ENCODE measurements at places on chromosomes 16 and 17. TPM values are rescaled to one million over a fixed set of nuclear protein-coding genes. Genes with fewer than 3 reads are reported as not detected.

The SLFN12 gene
- total RNA-seq = 2.6 TPM

The CDH13 gene
- total RNA-seq = 8.4 TPM

The TMC8 gene
- total RNA-seq = 2.0 TPM

The SCGB1C2 gene
- not detected for total RNA-seq

The TEKT5 gene
- total RNA-seq = not detected

The SPEM2 gene
- total RNA-seq = not detected

The SULT1A1 gene
- total RNA-seq = 4.7 TPM

The CDH1 gene
- total RNA-seq = 334 TPM

GRCh38 chr17:35423761-35424160, 8.5 kb downstream of the SLFN12 start:
- ATAC-seq = no peak

DNA sequence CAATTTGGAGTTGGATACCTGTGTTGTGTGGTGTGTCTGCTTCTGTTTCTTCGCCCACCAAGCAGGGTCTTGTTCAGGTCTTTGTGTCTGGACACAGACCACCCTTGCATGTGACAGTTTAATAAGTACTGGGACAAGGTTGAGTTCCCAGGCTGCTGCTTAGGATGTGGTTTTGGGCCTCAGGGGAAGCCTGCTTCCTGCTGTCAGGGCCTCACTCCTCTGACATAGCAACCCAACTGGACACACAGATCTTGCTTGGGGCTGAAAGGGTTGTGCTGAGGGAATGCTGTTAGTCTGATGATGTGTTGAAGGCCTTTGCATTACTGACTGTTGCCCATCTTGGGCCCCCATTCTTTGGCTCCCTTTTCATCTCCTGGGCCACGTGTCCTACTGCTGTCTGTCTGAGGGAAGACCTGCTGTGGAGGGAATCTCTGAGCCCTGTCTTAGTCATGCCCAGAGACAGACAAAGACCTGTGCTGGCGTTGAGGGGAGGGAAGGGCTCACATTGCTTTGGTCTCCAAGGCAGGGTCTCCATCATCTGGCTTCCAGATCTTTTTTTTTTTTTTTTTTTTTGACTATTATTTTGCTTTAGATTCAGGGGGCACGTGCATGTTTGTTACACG, 4.7 kb upstream of the TGFB1I1 start:
- no peak for ATAC-seq

- peak; percentile 23 for ATAC-seq
Measured at GRCh38 chr16:10868596-10869469, 8.2 kb upstream of the CIITA start.

GRCh38 chr17:7587420-7588151, 2.3 kb downstream of the SOX15 start:
- ATAC-seq = peak; percentile 44

DNA sequence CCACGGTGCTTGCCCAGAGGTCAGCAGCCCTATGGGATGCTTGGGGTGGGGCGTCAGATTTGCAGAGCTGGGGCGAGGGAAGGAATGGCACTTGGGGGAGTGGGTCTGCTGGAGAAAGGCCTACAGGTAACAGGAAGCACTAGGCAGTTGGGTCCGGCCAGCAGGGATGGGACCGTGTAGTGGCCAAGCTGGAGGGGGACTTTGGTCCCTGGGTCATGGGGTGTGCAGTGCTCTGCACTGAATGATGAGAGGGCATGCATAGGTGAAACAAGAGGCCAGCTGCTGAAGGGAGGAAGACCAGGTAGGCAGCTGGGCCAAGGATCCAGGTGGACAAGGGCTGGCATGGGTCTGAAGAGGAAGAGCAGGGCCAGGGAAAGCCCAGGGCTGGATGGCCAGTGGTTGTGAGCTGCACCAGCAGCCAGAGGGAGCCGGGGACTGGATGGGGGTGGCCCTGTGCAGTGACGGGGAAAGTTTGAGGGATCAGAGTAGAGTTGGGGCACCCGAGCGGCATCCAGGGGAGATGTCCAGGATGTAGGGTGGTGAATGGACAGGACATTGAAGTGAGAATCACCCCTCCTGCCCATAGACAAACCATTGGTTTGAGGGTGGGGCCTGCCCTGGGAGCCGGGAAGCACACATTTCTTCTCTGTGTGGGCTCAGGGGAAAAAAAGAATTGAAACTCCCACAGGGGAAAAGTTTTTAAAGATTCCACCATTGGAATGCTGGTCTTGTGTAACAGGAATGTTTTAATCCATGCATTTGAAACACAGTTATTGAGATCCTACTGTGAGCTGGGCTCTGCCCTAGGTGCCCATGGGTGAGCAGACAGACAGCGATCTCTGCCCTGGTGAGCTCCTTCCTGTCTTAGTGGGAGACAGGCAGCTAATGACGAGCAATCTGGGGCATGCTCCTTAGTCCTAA, 25.1 kb downstream of the RAI1 start:
- ATAC-seq = no peak

- peak; percentile 10 for ATAC-seq
Measured at GRCh38 chr16:70438585-70438968, 323 bp downstream of the ST3GAL2 start.

GRCh38 chr17:17749025-17749772, 67.9 kb downstream of the RAI1 start:
- ATAC-seq = no peak

DNA sequence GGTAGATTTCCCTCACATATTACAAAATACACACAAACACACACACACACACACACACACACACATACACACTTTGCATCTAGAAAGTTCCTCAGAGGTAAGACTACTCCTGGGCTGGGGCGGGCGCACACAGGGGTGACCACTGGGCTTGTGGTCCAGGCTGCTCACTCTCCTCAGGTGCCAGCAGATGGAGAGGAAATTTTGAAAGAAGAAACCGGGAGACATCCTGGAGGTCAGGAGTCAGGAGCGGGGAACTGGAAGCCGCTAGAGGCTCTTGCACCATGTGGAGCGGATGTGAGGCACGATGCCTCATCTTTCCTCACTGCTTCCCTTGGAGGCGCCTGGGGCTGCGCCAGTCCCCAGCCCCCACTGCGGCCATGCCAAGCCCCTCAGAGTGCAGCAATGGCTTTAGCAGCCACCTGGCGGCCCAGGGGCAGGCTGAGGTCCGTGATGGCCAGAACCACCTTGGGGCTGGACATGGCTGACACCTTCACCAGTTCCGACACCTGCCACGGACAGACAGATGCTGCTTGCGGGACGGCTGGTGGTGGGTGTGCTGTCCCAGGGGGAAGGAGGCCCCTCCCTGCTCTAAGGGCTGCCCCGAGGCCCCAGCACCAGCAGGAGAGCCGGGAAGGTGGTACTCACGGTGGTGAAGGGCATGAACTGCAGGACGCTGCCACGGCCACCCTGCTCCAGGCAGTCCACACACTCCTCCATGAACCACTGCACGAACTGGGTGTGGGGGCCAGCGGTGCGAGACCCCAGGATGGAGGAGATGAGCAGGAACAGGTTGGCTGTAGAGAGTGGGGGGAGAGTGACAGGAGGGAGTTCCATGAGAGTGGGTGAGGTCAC, 4.1 kb downstream of the CSF3 start:
- no peak for ATAC-seq

- ATAC-seq = no peak
Measured at GRCh38 chr17:27808628-27809027, 8.3 kb upstream of the NOS2 start.

DNA sequence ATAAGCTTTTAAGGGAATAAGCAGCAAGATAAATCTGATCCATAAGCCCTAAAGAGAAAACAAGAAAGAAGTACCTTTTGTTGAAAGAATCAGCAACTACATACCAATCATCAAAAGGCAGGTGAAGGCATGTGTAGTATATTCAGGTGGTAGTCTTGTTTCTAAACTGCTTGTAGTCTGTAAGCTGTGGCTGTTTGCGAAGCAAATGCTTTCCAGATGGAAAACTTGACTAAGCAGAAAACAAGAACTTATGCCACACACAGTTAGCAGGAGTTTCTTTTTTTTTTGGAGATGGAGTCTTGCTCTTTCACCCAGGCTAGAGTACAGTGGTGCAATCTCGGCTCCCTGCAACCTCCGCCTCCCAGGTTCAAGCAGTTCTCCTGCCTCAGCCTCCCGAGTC, 5.7 kb downstream of the CBX1 start:
- no peak for ATAC-seq

GRCh38 chr16:30805370-30806169, 18.6 kb upstream of the ZNF629 start:
- peak; percentile 82 for ATAC-seq

DNA sequence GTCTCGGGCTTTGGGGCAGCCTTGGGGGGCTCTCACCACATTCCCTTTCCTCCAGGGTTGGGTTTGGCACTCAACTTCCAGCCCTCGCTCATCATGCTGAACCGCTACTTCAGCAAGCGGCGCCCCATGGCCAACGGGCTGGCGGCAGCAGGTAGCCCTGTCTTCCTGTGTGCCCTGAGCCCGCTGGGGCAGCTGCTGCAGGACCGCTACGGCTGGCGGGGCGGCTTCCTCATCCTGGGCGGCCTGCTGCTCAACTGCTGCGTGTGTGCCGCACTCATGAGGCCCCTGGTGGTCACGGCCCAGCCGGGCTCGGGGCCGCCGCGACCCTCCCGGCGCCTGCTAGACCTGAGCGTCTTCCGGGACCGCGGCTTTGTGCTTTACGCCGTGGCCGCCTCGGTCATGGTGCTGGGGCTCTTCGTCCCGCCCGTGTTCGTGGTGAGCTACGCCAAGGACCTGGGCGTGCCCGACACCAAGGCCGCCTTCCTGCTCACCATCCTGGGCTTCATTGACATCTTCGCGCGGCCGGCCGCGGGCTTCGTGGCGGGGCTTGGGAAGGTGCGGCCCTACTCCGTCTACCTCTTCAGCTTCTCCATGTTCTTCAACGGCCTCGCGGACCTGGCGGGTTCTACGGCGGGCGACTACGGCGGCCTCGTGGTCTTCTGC, 8.4 kb downstream of the SLC16A3 start:
- no peak for ATAC-seq

DNA sequence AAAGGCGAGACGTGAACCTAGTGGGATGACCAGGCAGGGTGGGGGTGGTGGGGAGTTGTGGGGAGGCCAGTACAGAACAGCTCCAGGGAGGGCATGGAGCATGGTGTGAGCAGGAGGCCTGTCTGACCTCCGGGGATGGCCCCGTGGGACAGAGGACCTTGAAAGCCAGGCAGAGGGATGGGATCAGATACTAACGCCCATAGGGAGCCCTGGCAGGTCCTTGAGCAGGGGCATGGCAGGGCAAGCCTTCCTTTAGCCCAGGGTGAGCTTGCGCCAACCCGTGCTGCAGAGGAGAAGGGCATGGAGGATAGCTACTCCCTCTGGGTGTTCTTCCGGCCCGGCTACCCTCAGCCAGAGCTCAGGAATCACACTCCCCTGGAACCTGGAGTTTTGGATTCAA, 35.3 kb downstream of the TMEM235 start:
- ATAC-seq = no peak

- ATAC-seq = no peak
Measured at GRCh38 chr16:80175011-80175410, 365.8 kb upstream of the DYNLRB2 start.

- no peak for ATAC-seq
Measured at GRCh38 chr17:80035687-80035936, at the start of gene TBC1D16. TSS of gene TBC1D16 (minus strand) at chr17:80035872. CDS start at chr17:80013547, 22,325 bp downstream.

DNA sequence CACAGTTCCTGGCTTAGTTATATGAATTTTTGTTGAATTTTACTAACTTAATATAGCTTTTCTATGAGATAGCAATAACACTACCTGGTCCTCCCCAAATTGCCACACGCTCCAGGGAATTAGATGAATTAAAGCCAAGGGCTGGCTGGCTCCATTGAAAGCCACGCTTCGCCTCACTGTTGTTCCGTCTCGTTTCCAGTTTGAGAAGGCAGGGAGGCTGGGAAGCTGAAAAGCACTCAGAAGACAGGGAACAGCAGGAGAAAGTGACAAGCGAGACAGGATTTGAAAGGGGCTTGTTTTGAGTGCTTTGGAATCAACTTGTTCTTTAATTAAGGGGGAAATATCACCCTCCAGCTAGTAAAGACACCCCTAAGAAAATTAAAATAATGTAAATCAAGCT, 425.3 kb downstream of the CA10 start:
- no peak for ATAC-seq

GRCh38 chr16:56450275-56450985, 702 bp downstream of the NUDT21 start:
- no peak for ATAC-seq

DNA sequence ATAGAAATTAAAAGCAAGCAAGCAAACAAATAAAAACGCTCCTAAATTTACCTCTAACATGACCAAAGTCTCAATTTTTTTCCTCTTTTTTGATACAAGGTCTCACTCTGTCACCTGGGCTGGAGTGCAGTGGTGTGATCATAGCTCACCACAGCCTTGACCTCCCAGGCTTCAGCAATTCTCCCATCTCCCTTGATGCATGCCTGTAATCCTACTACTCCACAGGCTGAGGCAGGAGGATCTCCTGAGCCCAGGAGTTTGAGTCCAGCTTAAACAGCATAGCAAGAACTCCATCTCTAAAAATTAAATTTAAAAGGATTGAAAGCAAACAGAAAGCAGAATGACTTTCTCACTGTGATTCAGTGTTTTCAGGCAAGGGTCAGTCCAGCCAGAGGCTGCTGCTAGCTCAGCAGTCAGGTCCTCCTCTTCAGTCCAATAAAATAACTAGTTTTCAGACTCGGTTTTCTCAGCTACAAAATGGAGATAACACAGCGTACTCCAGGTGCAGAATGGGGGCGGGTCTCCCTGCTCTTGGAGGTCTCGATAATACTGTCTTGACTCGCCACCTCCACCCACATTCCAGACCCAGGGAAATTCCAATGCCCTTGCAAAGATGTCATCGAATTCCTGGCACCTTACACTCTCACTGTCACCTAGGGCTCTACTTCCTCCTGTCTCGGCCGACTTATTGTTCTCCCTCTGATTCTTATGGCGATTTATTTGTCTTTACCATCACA, 20.7 kb upstream of the MRTFB start:
- no peak for ATAC-seq
